Activated gamma-delta T cell treated with anti-CD3 and anti-CD28 coated beads, Interleukin-2, amount 50 U/mL, for 16 hours (primary cell): ENCODE measurements at places on chromosomes 7 and 10.

GRCh38 chr10:93445097-93445960, 36.8 kb downstream of the MYOF start:
- DNase-seq: no peak

DNA sequence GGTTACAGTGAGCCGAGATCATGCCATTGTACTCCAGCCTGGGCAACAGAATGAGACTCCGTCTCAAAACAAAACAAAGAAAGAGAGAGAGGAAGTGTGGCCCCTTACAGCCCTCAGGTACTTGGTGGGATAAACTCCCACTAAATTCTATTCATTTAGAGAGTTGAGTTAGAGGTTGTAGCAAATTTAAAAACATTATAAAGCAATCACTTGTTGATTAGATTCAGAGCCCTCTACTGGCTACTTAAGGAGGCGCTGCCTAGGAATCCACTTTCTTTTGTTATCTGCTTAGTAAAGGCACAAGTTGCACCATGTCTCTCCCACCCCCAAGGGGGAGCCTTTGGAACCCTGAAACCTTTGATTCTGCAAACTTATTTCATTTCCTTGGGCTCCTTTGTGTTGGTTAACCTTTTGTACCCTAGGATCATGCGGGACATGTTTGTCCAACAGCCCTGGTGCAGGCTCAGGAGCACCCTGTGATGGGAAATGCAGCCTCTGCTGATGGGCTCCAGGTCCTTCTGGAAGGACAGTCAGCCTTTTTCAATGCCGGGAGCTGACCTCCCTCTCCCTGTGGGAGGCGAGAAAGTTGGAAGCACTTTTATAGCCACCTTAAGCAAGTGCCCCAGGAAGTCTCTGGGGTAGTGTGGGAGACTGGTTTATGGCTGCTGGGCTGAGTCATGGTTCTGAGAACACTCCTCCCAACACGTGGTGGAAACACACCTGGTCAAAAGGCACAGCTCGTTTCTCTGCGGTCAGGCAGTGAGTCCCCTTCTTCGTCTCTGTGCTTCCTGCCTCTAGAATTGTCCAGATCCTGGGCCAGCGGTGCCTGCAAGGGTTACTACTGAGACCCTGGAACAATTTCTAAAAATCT, 2.3 kb downstream of the HKDC1 start:
- peak; percentile 71 for DNase-seq

DNA sequence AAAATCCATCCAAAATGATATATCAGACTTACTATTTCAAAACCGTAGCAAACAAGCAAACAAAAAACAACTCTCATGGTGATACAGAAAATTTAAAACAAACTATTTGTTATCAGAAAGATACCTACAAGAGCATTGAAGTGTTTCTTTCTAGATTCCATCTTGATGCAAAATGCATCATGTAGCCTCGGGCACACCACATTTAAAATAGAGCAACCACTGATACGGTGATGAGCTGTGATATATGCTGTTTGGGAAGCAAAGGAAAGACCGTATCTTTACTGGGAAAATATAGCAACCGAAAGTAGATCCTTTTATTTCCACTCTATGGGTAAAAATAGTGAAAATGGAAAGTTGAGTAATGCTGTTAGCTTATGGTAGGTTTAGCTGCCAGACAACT, 892.0 kb downstream of the GATA3 start:
- DNase-seq: no peak

DNA sequence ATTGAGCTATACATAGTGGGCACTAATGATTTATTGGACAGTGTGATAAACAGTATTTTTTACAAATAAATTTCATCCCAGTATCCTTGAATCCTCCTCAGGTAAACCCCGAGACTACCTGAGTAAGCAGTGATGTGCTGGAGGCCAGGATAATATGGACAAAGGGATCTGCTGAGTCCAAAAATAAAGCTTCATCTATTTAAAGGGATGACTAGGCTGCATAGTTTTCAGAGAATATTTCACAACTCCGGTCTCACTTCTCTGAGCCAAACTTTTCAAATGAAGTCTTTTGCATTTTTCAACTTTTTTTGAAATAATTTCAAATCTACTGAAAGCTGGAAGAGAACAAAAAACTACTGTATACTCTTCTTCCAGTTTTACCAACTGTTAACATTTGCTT, 2.5 kb downstream of the ACTR3B start:
- no peak for DNase-seq

DNA sequence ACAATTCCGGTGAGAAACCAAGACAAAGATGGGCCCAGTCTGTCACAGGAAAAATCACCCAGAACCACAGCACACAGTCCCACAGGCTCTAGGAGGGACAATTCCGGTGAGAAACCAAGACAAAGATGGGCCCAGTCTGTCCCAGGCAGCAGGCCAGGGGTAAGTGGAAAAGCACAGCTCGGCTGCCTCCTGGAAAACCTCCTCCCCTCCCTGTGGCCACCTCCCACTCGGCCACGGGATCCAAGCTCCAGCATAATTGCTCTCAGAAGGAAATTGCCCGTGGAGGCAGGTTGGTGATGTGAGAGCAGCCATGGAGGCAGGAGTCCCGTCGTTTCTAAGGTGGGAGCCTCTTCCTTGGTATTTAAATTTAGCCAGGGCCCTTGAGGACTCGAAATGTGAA, 95.7 kb downstream of the PLXNA4 start:
- no peak for DNase-seq

- no peak for DNase-seq
Measured at GRCh38 chr7:56009695-56010094, 41.5 kb downstream of the PSPH start.

- no peak for DNase-seq
Measured at GRCh38 chr10:33869028-33869427, 534.6 kb upstream of the NRP1 start.
